Immature natural killer cell (primary cell): ENCODE measurements at places on chromosomes 2 and 18.

DNA sequence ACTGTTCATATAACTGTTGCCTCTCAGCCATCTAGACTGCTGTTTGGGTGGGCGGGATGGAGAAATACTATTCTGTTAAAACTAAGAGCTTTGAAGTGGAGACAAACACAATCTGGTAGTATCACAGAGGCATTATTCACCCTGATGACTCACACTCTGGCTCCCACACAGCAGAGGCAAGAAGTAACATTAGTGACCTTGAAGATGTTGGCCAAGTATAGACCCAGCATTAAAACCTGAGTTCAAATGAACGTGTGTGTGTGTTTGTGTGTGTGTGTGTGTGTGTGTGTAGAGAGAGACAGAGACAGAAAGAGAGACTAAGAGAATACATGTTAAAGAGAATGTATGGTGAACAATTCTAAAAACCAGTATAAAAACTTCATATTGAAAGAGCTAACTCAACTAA, 22.5 kb upstream of the ACVR1 start:
- DNase-seq = no peak

- no peak for DNase-seq
Measured at GRCh38 chr2:225326969-225327368, 72.5 kb upstream of the NYAP2 start.

GRCh38 chr2:205619600-205619999, 62.7 kb upstream of the NRP2 start:
- no peak for DNase-seq

GRCh38 chr2:140185076-140185475, 1404.9 kb upstream of the NXPH2 start:
- DNase-seq = no peak

DNA sequence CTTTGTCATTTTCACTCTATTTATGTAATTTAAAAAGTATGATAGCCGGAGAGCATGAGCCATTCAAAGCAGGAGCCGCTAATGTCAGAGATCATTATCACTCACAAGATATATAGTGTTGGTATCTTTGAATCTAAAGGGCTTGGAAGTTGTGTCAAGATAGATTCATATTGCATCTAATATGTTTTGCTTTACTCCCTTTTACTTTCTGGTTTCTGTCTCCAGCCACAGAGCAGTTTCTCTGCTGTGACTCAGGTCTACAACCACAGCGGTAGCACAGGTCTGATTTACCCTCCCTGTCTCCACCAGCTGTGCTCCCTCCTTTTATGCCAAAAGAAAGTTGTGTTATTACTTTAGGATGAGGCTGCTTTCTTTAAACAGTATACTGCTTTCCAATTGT, 424.0 kb downstream of the ARHGAP15 start:
- DNase-seq = no peak

DNA sequence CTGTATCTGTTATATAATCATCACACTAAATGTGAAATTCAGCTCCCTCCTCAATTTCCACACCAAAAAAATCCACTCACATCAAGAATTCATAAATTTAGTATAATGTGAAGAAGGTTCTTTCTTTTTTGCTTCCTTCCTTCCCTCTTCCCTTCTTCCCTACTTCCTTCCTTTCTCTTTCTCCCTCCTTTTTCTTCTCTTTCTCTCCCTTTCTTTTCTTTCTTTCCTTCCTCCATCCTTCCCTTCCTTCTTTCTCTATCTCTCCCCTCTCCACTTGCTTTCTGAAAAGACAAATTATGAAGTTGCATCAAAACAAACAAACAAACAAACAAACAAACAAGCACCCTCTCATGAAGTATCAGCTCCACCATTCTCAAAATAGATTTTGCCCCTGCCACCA, 290.0 kb downstream of the PDE11A start:
- no peak for DNase-seq

DNA sequence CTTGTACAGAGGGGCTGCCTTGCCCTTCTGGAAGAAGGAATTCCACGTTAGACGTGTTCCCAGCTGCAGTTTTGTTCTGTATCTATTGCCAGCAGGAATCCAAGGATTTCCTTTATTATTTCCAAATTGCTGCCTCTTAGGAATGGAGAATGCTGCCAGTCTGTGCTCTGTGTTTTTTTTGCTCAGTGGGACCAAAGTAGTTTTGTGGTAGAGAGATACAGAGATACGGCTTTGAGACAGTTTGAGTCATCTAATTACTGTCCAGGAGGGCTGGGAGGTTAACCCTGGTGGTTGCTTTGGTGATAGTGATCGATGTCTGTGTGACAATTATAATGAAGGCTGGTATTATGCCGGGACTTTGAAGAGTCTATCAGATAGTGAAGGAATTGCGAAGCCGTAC, 26.3 kb downstream of the ASAP2 start:
- no peak for DNase-seq

GRCh38 chr2:12721566-12722446, 5.1 kb downstream of the TRIB2 start:
- no peak for DNase-seq

- DNase-seq = no peak
Measured at GRCh38 chr2:190809139-190809764, 71.4 kb upstream of the GLS start.

DNA sequence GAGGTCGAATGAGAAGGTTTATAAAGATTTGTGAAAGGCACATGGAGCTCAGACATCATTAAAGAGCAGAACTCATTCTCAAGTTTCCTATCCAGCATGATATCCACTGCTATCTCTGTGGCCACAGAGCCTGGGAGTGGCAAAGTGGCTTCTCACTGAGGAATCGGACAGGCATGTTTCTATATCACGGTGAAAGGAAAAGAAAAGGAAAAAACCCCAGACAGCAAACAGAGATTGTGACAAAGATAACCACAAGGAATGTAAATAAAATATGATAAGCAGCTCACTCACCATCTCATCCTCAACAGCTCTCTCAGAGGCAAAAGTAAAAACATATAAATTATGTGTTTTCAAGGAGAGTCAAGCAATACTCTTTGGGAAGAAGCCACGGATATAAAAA, 2.5 kb downstream of the PID1 start:
- DNase-seq = no peak

GRCh38 chr2:240396623-240397541, 38.6 kb upstream of the GPC1 start:
- DNase-seq = no peak

DNA sequence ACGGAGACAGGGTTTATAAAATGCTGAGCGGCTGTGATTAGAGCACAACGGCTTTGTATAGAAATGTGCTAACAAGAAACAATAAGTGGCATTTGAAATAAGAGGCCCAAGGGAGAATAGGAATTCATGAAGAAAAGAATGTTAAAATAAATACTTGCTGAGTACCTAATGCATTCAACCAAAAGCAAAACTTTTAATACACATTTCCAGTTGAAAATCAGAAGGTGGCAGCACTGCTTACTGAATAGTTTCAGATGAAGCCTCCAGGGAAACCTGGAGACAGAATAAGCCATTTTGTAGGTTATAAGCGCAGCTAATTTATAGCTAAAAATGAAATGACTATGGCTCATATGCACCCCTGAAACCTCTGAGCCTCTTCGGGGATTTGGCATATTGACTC, 286.6 kb downstream of the DPP10 start:
- DNase-seq = no peak

DNA sequence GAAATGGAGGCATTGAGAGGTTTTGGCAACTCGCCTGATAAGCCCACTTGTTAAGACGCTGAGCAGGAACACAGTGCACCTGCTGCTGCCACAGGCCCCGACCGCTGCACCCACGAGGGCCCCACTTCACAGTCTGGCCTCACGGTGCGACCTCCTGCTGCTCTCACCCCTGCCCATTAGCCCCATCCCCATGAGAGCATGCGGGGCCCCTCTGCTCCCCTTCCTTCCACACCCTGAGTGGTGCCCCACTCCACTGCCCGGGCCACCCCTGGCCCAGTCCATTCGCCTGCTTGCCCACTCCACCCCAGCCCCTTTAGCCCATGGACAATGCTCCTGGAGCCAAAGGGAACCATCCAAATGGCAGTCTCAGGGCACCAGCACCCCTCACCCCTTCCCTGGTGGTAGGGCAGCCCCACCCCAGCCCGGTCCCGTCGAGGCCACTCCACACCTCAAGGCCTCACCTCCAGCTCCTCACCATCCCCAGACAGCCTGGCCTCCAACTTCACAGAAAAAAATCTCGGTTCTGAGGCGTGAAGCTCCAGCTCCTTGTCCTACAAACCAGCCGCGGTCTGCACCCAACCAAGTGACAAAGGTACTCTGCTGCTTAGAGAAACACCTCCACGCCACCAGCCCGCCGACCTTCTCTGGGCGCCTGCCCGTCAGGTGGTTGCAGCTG, 6.7 kb upstream of the GPR55 start:
- DNase-seq = peak; percentile 59

DNA sequence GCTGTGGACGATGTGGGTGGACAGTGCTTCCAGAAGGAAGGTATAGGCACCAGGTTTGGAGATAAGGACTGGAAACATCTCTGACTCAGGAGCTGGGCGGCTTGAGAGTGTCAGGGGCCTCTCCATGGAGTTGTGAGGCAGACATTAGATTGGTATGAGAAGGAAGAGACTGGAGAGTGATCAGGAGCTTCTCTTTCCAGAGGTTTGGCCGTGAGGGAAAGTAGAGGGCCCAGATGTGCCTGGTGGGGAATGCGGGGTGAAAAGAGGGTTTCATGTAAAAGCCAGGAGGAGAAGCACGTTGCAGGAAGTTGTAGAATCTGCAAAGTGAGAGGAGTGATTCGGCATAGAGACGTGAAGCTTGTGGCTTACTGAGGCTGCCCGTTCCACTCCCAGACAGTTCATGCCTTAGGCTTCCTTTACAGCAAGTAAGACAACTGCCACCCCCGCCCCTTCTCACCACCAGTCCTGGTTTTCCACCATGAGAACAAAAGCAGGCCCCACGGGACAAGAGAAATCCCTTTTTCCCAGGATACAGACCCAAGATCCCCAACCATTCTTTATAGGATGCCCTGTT, 166.3 kb upstream of the HDAC4 start:
- no peak for DNase-seq

GRCh38 chr2:30178618-30179434, 32.0 kb downstream of the YPEL5 start:
- no peak for DNase-seq

- DNase-seq = peak; percentile 45
Measured at GRCh38 chr2:42787788-42788477, 4.5 kb downstream of the HAAO start.

DNA sequence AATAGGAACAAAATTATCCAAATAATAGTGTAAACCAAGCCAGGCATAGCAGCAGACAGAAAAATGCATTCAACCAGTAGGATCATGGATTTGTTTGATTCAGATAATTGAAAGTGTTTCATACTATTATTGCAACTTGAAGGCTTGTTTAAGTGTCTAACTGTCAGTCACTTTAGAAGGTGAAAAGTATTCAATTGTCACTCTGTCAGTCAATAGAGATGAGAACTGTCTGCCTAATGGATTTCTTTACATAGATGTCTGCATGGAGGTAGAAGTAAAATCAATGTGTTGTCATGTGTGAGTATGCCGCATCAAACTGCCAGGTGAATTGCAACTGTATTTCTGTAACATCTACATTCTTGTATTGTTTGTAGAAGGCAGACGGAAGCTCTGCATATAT, 65.0 kb downstream of the ZNF407 start:
- no peak for DNase-seq

- DNase-seq = no peak
Measured at GRCh38 chr2:70412294-70413070, 110.6 kb upstream of the FAM136A start.

- no peak for DNase-seq
Measured at GRCh38 chr2:71004857-71005256, 10.2 kb upstream of the TEX261 start.

DNA sequence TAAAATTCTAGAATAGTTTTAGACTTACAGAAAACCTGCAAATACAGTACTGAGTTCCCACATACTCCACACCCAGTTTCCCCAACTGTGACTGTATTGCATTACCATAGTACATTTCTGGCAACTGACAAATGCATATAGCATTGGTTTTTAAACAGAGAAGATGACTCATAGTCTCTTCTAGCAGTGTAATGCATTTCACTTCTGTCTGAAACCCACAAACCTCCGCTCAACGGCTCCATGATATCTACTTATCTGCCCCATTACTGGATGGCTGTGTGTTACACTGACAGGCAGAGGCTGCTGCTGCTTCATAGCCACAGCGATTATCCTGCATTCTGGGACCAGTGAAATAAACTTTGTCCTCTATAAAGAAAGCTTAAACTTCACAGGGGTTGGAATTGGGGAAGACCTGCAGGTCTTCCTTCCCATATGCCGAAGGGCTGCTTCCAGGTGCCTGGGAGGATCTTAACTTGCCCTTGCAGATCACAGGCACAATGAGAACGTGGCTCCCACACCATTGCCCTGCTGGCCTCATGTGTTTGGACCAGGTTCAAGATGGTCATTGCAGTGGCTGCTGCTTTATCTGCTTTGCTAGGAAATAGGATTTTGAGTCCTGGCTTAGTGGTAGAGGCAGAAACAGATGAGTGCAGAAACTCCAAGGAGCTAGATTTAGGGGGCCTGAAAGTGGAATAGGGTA, 742.6 kb upstream of the HS6ST1 start:
- no peak for DNase-seq

GRCh38 chr2:133252780-133253355, 315.4 kb downstream of the NCKAP5 start:
- no peak for DNase-seq

DNA sequence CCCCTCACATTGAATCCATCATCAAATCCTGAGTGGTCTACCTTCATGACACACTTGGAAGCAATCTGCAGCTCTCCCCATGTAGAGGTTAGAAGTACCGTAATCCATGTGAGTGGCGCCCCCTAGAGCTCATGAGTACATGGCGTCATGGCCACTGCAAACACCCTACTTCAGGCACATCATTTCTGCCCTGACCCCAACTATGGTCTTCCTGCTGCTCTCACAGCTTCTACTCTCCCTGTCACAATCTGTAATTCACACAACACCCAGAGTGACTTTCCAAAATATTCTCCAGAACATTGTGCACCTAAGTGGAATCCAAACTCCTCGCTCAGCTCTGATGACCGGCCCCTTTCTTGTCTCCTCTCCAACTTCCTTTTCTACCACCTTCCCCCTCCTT, 141.9 kb downstream of the ANKRD44 start:
- peak; percentile 56 for DNase-seq

DNA sequence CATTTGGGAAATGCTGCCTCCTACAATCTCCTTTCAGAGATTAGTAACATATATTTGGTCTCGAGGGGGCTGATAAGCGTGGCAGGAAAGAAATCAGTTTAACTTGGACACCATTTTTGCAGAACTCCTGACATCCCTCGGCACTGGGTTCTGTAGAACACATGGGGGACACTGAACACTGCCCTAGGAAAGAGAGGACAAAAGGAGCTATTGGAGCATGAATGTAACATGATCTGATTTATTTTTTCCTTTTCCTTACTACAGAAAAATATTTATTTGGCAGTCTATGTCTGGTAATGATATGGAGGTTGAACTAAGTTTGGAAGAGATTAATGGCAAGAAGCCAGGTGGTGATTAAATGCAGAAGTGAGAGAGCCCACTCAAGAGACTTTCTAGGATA, 153.8 kb downstream of the AFF3 start:
- no peak for DNase-seq

GRCh38 chr2:134153294-134153880, 100.5 kb upstream of the MGAT5 start:
- DNase-seq = no peak

DNA sequence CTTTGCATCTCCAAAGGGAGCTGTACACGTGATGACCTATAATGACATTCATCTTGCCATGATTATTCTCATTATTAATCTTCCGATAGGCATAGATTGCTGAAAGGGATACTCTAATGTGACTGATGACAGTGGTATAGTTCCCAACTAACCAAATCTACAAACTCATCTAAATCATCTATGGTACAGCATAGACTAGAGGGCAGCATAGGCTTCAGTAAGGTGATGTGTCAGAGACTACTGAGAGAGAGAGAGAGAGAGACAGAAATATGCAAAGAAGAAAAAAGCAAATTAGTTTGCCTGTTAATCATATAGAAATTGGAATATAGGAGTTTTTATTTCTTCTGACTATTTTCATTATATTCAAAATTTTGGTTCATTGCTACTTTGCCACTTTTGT, 89.3 kb downstream of the CSRNP3 start:
- DNase-seq = no peak
